ENCODE measurements at places on chromosomes 6 and 20.

- no peak for DNase-seq
Measured at GRCh38 chr6:34745277-34746103, 11.8 kb upstream of the SNRPC start.

DNA sequence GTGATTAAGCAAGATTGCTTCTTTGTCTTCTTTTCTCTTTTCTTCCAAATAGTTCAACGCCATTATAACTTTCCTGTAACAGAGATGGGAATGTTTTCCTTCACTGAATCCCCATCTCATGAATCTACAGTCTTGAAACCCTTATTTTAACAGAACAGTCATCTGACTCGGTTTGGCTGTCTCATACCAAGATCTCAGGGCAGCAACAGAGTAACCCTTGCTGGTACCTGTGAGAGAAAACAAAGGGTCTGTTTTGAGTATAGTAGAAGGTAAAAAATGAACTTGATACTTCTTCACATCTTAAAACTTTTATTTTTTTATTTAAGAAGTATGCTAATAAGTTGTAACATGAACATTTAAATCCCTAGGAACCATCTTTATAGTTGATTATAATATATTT is 19.6 kb upstream of the DSE start:
- no peak for DNase-seq

GRCh38 chr6:45685076-45685475 is 307.3 kb upstream of the SUPT3H start:
- DNase-seq: no peak

DNA sequence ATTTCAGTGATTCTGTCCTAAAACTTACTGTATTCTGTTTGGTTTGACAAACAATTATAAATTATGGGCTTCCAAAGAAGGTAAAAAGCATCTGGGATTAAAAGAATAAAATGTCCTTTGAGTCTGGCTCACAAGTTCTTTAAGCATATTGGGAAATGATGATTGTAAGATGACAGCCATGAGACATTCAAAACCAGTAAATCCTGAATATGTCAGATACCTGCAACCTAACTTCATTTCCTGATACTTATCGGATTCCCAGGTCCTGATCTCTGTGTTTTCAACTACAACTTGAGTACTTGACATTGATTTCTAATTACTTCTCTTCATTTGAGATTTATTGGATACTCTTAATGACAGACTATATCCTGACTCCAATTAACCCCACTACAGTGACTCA is 446.6 kb downstream of the GRIK2 start:
- DNase-seq: no peak

GRCh38 chr20:41872930-41873329 is 254.8 kb upstream of the CHD6 start:
- no peak for DNase-seq

DNA sequence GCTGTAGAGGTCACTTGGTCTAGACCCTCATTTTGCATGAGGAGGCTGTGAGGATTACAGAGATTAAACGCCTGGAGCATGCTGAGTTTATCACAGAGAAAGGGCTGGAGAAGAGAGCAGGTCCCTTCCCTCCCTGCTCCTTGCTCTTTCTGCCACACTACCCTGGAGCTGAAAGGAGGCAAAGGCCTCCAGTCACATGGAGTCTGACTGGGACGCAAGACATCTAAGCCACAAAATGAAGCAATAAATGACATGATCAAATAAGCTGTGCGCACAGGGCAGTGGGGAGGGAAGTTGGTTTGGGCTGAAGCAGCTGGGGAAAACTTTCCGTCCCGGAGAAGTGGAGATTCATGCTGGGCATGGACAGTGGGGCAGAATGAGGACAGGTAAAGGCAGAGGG is 33.3 kb downstream of the ATXN1 start:
- DNase-seq: no peak

- DNase-seq: no peak
Measured at GRCh38 chr6:135568379-135568778, 70.8 kb upstream of the AHI1 start.

- DNase-seq: no peak
Measured at GRCh38 chr6:55276745-55277530, 50.3 kb upstream of the GFRAL start.

DNA sequence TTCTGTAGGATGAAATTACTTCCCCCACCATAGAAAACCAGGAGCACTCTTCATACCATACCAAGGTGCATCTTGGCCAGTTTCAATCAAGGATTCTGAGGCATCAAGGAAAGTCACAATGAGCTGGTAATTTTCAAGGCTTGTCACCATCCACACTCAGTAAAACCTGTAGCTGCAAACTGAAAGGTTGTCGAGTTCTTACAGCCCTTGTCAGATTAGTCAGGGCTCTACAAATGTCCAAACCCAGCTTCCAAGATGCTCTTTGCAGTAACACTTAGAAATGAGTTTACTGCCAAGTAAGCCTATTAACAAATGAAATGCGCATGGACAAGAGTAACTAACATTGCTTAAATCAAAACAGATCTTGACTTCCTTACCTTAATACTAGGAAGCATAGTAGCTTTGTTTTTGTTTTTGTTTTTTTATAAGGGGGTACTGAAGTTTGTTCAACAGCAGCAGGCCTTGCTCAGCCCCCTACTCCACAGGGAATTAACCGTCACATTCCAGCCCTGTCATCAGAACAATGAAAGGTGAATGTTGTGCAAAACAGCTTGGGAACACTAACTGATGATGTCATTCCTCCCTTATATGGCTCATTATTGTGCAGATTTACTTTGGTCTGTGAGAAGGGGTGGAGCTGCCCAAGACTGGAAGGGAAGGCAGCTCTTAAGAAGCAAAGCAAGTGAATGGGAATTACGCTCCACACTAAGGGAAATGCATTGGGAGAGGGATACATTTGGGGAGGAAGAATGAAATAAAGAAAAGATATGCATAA is 49.9 kb upstream of the TMEM30A start:
- no peak for DNase-seq

DNA sequence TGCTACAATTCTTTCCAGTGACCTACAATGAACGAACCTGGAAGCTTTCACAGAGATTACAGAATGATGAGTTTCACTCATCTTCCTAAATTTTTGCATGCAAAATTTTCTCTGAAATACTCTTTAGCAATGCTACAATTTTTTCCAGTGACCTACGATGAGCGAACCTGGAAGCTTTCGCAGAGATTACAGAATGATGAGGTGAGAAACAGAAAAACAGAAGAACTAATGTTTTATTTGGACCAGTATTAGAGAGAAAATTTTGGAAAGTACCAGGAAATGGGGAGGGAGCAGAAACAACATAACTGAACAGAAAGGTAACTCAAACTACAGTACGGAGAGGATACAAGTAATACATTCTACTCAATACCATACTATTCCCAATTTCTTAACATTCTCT is 75.0 kb downstream of the IBTK start:
- DNase-seq: no peak

GRCh38 chr6:19841181-19841580 is 4.0 kb downstream of the ID4 start:
- no peak for DNase-seq

DNA sequence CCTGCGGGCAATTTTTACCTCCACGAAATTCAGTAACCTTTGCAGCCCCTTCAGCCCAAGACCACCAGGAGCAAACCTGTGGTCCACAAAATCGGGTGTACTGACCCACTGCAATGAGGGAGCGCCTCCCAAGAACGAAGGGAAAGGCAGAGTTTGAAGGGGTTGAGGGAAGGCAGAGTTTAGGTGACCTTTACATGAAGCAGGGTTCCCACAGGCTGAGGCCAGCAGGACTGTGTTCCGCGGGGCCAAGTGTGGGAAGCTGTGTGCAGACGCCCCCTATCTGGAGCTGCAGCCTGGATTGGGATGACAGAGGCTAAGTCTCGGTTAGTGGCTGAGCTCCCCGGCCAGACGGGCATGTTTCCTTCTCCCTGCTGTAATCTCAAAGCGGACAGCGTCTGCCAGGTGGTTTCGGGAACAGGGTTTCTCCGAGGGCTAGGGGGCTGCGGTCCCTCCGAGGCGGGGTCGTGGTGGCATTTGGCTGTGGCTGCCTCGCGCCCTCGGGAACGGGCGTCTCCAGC is 826 bp upstream of the PYGB start:
- no peak for DNase-seq

DNA sequence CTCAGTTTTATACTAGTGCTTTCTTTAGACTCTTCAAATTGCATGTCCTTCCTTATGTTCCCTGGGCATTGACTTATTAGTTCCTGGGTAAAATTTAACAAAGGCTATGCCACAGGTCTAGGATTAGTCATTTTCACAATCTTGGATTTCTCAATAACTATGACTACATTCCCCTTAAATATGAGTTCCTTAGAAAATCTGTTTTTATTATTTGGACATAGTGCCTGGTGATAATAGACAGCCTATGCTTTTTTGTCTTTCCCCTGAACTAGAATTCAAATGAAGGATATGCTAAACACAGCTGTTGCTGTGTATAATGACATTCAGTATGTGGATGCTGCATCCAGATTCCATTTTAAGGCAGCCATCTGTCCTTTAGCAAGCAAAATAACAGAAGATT is 1252.8 kb upstream of the GJE1 start:
- DNase-seq: no peak

- DNase-seq: no peak
Measured at GRCh38 chr20:25539742-25540672, 45.3 kb downstream of the NINL start.

- no peak for DNase-seq
Measured at GRCh38 chr6:107061125-107062020, 33.4 kb downstream of the MTRES1 start.

- DNase-seq: no peak
Measured at GRCh38 chr6:76490456-76490855, 418.0 kb upstream of the IMPG1 start.

Data from activated effector memory CD4-positive, alpha-beta T cell treated with Interleukin-2 at 50 U/mL for 16 hours (primary cell).